ENCODE measurements at places on chromosomes 16 and 17.

DNA sequence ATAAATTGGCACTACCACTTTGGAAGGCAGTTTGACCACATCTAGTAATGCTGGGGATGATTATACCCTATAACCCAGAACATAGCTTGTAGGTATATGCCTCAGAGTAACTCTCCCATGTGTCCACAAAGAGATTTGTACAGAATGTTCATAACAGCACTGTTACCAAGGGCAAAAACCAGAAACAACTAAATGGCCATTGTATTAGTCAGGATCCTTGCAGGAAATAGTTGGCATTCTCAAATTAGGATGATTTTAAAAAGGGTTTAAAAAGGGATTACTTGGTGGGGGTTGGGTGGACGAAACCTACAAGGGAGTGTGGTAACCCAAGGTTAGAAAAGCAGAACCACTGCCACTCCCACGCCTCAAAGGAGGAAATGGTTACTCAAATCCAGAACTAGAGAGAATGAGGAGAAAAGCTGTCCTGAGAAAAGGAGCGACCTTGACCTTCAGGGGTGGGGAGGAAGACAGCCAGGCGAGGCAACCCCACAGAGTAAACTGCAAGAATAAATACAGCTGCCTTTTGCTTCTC lies 2.1 kb downstream of the CPPED1 start:
- DNase-seq: peak; percentile 85

DNA sequence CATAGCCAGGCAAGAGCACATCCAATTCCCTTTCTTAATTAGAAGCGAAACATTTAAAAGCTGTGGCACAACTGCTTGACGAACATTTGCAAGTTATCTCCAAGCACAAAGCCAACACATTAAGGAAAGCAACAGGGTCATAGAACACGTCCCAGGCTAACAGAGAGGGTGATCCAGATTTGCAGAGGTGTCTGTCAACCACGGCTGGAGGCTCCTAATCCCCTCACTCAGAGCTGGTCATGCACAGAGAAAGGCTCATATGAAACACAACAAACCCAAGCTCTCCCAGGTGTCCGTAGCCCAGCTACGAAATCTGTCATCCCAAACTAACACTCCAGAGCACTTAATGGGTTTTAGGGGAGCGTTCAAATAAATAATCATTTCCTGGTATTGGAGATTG lies 276.1 kb downstream of the SLC39A11 start:
- no peak for DNase-seq

DNA sequence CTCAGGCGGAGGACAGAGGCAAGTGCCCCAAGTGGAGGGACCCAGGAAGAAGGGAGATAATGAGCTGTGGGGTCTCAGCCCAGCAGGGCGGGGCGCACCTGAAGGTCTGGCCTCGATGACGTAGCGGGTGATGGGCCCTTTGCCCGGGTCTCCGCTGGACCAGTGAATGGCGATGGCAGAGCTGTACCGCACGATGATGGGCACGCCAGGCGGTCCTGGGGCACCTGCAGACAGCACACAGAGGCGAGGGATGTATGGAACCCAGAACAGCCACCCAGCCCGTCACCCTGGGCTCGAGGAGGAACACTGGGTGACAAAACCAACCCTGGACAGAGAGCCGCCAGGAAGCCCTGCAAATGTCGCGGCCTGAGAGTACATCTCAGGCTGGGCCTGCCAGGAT lies 46.2 kb upstream of the CDC42EP4 start:
- DNase-seq: no peak

GRCh38 chr16:79215289-79215688 lies 385.2 kb downstream of the MAF start:
- no peak for DNase-seq

- DNase-seq: peak; percentile 69
Observed at GRCh38 chr17:40021451-40021971, 6.3 kb downstream of the CSF3 start.

DNA sequence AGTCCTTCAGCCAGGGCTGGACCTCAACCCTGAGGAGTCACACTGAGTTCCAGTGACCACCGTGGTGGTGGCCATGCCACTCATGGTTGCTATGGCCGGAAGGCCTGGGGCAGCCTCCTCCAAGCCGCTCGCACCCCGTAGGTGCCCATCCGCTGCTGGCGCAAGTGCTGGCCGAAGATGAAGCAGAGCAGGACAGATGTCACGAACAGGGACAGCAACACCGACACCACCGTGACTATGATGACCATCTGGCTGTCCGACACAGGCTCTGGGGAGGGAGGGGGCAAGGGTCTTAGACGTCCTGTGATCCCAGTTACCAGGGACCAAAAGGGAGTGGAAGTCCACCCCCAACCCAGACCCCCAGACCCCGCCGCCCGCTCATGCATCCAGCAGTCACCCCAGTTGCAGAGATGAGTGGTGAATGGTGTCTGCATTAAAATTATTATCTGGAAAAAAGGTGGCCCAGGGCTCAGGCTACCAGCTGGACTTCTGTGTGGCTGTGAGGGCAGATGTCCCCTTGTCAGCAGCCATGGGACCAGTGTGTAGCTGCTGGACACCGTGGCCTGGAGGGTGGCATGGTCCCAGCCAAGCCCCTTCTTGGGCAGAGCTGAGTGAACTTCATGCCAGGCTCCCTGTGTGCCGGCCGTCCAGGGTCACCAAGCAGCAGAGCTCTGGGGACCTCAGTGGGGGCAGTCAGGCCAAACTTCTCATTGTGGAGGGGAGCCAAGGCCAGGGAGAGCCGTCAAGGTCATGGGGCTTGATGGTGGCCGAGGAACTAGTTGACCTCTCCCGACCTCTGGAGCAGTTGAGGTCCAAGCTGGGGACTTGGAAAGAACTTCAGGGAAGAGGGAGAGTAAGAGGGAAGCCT lies 4.7 kb downstream of the PRR29 start:
- DNase-seq: no peak

DNA sequence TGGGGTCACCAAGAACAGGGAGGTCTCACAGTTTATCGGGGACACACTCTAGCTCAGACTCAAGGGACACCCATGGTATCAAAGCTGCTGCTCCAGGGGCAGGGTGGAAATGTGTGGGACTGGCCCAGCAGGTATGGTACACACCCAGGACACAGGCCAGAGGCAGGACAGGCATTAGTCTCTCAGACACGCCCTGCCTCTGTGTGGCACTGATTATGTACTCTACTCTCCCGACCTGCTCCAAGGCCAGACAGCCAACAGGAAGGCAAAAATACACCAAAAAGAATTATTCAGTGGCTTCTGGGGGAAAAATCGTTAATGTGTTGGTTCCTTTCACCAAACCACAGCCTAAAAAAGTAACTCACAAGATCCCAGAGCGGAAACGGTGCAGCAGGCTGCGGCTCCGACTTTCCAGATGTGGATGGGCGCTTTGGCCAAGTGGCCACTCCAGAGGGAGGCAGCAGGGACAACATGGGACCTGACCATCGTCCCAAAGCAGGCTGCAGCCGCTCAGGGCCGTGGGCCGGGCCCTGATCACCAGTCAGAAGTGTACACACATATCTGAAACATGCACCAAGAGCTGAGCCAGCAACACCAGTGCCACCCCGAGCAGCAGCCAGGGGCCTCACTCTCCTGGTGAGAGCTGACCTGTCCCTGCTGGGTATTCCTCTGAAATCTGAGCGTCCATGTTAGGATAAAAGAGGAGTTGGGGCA lies 1.0 kb upstream of the SIRT7 start:
- DNase-seq: no peak

DNA sequence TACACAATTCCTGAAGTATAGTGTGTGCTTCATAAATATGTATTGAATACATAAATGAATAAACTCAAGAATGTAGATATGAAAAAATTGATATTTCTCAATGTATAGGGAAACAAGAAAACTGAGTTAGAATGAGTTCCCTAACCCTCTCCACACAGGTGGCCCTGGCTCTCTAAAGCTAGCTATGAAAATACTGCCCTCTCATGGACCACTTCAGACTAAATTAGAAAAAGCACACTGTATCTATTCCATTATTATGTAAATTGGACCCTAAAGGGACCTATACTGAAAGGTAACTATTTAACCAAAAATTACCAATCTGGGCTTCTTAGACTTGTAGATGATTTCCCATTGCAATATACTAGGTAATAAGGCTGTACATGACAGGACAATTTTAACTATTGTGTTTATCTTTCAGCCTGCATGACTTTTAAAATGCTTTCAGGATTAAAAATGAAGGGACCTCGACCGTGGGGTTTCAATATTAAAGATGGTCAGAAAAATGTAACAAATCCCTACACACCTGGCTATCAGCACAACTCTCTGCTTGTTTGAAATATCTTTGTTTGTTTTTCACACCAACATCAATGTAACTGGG lies 672.5 kb upstream of the KIF2B start:
- DNase-seq: no peak

- no peak for DNase-seq
Observed at GRCh38 chr16:16147316-16147999, 75.8 kb downstream of the ABCC6 start.

DNA sequence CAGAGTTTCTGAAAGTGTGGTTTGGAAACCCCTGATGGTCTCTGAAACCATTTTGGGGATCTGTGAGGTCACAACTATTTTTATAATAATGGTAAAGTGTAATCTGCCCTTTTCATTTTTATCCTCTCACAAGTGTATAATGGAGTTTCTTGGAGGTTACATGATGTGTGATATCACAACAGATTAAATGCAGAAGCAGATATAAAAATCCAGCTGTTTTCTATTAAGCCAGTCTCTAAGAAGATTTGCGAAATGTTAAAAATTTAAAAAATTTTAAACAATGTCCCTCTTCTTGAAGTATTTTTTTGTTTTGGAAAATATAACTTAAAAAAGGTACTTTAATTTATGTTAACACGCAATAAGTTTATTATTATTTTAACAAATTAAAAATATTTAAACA lies 48.7 kb downstream of the RPGRIP1L start:
- no peak for DNase-seq

DNA sequence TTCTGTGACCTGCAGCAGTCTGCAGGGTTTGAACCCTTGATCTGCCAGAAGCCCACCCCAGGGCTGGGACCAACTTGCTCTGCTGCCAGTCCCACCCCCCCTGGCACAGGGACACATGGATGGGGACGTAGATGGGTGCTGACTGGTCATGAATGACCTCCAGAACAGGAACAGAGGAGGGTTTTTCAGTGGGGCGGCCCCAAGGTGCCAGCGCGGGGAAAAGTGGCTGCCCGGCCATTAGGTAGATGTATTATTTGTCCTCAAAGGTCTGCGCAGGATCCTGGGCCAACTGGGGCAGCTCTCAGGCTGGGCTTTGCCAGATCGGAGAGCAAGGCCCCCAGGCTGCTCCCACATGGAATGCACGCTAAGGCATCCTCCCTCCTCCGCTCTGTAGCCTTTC lies 265.2 kb upstream of the TNRC6C start:
- no peak for DNase-seq

Data from fibroblast of skin of scalp (primary cell).